ENCODE measurements at places on chromosomes 2 and 18.

- no peak for DNase-seq
Observed at GRCh38 chr2:173866874-173867618, 98.1 kb downstream of the SP3 start.

- DNase-seq: no peak
Observed at GRCh38 chr18:40249390-40250080, 1705.5 kb upstream of the PIK3C3 start.

- DNase-seq: no peak
Observed at GRCh38 chr2:161357097-161357496, 48.9 kb downstream of the PSMD14 start.

GRCh38 chr2:142037066-142037465, 93.8 kb downstream of the LRP1B start:
- no peak for DNase-seq

GRCh38 chr2:42153944-42154581, 15.1 kb upstream of the EML4 start:
- DNase-seq: no peak

GRCh38 chr2:26732446-26732845, 31.6 kb upstream of the SLC35F6 start:
- no peak for DNase-seq

- no peak for DNase-seq
Observed at GRCh38 chr18:37689841-37690240, 124.2 kb upstream of the CELF4 start.

GRCh38 chr18:46623541-46623940, 33.5 kb downstream of the LOXHD1 start:
- peak; percentile 79 for DNase-seq

DNA sequence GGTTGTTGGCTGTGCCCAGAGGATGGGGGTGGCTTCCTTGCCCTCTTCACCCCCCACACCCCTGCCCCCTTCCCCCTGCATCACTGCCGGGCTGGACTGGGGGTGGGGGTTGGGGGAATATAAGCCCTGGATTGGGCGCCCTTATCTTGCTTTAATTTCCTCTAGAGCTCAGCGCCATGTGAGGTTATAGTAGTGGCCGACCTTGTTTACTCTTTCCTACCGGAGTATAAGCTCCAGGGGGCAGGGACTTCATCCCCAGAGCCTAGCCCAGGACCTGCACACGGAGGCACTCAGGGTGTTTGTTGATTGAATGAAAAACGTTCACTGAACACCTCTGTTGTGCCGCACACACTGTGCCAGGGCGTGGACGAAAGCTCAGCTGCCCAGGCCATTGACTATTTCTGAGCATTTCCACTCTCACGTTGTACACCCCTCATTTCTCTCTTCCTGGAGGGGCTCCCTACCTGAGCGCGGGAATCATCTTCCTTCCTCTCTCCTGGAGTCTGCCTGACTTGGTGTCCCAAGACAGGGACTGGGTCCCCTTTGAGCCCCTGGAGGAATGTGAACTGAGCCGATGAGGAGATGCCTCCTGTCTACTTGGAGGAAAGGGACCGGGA, 9.3 kb upstream of the SPATA3 start:
- no peak for DNase-seq

GRCh38 chr18:3725115-3725514, 275.1 kb downstream of the TGIF1 start:
- DNase-seq: no peak

- DNase-seq: no peak
Observed at GRCh38 chr2:46988733-46989481, 73.3 kb upstream of the MCFD2 start.

GRCh38 chr2:100964681-100965169, 37.4 kb upstream of the RPL31 start:
- DNase-seq: no peak

DNA sequence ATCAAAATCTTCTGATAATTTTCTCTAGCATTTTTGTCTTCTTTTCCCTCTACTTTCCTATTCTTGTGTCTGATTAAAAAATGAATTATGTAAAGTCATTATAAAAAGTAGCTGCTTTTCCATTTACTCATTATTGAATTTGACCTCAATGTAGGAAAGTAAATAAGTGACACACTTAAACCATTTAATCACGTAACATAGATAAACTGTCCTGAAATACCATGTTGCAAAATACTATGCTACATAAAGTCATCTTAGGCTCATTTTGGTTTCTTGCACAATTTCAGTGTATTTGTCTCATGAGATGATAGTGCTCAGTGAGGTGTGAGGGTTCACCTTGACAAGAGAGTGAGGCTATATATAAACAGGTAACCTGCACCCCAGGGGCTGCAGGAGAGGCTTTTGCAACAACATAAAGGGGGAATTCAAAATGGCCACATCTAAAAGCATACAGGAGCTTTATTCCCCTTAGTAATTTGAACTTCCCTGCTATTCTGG, 502.7 kb downstream of the RNF144A start:
- DNase-seq: no peak

- DNase-seq: no peak
Observed at GRCh38 chr2:212939777-212940531, 211.5 kb downstream of the IKZF2 start.

DNA sequence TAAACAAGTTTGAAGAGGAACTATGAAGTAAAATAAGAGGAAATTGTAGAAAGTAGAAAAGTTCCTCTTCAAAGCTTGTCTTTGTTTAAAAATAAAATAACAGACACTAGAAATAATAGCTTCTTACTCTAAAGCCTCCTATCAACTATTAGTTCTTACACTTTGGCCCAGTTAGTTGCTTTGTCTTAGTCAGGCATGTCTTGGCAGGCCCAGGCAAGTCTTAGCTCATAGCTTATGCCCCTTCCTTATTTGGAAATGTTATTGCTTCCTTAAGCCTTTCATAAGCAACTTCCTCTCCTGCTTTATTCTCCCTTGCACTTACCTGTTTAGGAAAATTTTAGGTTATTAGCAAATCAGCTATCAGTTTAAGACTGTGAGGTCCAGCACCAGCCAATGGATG, 950.6 kb upstream of the LRATD1 start:
- no peak for DNase-seq

- DNase-seq: no peak
Observed at GRCh38 chr2:169036736-169037440, 5.8 kb upstream of the ABCB11 start.

DNA sequence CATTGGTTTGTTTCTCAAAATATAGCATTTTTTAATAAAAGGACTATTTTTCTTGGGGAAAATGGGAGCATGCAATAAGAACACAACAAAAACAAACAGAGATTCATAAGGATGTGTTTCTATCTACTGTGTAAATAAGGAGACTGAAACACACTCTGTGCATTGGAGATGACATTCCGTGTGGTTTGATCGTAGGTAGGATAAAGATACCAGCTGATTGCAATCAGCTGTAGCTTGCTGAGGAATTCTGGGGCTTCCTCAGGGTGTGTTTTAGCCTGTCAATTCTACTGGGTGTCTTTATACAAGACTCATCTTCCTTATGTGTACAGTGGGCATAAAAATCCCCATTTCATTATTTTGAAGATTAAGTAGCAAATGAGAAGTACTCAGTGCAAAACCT, 591.6 kb downstream of the DSC3 start:
- DNase-seq: no peak

GRCh38 chr18:58180738-58181353, 136.8 kb downstream of the NEDD4L start:
- DNase-seq: peak; percentile 55

- DNase-seq: no peak
Observed at GRCh38 chr2:232490221-232491138, 2.8 kb upstream of the ECEL1 start.

DNA sequence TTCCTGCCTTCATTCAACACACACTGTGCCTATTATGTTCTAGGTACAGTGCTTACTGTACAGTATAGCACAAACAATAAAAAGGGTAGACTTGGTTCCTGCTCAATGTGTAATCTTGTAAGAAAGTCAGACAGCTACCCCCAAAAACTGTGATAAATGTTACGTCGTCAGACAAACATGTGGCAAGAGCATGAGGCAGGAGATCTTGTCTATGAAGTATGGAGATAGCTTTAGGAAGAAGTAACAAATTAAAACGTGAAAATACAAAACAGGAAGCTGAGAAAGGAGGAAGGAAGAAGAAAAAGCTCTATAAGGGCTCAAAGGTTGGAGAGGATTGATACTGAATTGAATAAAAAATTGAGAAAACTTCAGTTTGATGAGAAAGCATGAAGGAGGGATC, 276.2 kb upstream of the HNRNPA3 start:
- DNase-seq: no peak

GRCh38 chr2:240425236-240425615, 10.2 kb upstream of the GPC1 start:
- DNase-seq: no peak

DNA sequence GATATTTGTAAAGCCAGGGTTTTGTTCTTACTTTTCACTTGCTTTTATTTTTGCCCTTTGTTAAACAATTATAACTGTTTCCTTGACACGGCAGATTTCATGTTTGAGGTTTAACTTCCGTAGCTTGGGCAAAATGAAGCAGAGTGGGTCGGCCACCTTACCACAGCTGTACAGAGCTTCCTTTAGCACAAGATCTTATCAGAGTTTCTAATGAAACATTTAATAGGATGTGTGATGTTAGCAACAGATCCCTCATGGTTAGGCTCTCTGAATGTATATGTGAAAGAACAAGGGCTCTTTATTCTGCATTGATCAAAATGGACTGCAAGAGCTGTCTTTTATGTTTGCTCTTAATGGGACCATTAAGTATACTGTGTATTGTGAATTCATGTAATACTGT, 22.3 kb downstream of the RNF125 start:
- DNase-seq: peak; percentile 79

DNA sequence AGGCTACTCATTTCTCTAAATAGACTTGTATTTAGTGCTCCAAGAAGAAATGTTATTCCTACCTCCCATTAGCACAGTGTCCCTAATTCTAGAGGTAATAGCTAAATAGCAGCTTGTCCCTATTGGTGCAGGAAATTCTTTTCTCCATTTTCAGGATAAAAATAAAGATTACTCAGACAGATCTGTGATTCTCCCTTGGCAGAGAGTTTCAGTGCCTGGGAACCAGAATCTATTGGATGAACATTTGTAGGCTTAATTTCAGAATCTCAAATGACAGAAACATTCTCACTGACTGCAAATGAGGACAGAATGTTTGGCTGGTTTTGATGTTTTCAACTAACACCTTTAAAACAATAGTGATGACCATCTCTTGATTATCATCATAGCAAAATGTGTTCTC, 33.3 kb upstream of the LGALSL start:
- DNase-seq: no peak

DNA sequence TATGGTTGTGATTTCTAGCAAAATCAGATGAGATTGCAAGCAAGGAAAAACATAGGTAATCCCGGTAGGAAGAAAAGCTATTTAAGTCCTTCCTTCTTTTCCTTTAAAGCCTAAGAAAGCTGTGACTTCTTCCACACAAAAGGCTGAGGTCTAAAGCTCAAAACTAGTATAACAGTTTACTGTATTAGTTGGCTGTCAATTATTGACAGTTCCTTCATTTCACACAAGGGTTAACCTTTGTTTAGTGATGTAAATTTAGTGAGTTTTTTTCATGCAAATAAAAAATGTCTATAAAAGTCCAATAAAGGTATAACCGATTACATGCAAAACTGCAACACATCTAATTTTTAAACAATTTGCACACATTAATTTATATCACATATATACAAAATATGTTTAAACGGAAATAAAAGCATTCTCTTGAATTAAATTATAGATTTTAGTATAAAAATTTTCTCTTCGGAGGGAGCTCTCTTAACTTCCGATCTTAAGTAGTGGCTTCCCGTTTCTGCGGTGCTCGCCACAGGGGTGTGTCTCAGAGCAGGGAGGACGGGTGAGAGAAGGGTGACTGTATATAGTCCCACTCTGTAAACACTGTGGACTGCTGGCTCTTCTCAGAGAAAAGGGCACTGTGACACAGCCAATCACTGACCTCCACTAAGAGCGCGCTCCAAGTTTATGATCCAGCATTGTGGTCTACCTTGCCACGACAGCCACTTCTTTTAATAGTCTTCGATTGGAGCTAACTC, 33.4 kb downstream of the TTR start:
- DNase-seq: no peak

GRCh38 chr2:32838418-32838817, 108.3 kb upstream of the LTBP1 start:
- no peak for DNase-seq

- no peak for DNase-seq
Observed at GRCh38 chr2:78779761-78780160, 245.7 kb upstream of the REG3G start.

- DNase-seq: no peak
Observed at GRCh38 chr2:106959975-106960682, 74.2 kb upstream of the ST6GAL2 start.

DNA sequence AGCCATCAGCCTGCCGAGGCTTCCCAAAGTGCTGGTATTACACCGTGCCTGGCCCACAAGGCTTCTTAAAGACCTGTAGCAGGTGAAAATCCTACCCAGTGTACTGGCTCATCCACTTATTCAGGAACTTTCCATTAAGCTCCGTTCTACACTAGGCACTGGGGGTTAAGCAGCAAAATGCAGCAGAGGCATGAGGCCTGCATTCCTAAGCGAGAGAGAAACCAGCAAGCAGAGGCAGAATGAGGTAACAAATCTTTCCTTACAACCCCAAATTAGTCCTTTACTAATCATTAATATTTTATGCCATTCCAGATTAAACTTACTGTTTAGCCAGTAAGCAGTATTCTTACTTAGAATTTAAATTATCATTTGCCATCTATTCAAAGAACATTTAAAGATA, 32.8 kb downstream of the UXS1 start:
- DNase-seq: no peak

GRCh38 chr2:27123302-27124150, at the start of gene ABHD1:
Gene ABHD1, plus strand, starts transcription at chr2:27123815. Its CDS starts 134 bp downstream, at chr2:27123949.
- peak; percentile 73 for DNase-seq

DNA sequence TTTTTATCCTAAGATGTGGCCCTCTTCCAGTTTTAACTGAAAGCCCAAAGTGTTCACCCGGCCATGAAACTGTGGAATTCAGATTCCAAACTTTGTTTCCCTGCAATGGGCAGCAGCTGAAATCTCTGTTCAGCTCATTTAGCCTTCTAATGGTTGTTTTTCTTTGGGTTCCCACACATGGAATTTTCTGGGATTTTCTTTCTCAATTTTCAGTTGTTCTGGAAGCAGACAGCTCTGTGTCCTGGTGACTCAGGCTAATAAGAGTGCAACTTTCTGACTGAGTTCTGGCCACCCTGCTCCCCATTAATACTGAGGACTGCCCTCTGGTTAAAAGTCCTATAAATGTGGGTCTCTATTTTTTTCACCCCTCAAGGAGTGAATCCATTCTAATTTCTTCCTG, 78.5 kb downstream of the PMS1 start:
- DNase-seq: no peak

- no peak for DNase-seq
Observed at GRCh38 chr2:128228894-128229293, 89.8 kb downstream of the HS6ST1 start.

- no peak for DNase-seq
Observed at GRCh38 chr18:8190980-8191379, 418.3 kb upstream of the RAB12 start.

- DNase-seq: no peak
Observed at GRCh38 chr2:102184568-102184967, 2.3 kb upstream of the IL1RL2 start.

- DNase-seq: peak; percentile 23
Observed at GRCh38 chr2:231711677-231712450, 3.5 kb downstream of the PTMA start.

All from CD4-positive, CD25-positive, alpha-beta regulatory T cell (primary cell).